MM.1S (cell line): ENCODE measurements at places on chromosomes 12 and 14.

DNA sequence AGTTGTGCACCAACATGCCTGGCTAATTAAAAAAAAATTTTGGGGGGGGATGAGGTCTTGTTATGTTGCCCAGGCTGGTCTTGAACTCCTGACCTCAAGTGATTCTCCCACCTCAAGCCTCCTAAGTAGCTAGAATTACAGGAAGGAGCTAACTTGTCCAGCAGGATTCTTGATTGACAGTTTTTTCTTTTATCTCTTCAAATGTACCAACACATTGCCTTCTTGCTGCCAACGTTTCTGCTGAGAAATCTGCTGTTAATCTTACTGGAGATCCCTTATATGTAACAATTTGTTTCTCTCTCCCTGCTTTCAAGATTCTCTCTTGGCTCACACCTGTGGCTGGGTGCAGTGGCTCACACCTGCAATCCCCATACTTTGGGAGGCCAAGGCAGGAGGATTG, 22.4 kb upstream of the MARK3 start:
- no peaks in the 10 kb centered on the region for H3K27me3 ChIP-seq
- DNase-seq, result no peak
- no peak overlapping the region for H3K27ac ChIP-seq
- no peaks in the 10 kb centered on the region for H3K36me3 ChIP-seq

DNA sequence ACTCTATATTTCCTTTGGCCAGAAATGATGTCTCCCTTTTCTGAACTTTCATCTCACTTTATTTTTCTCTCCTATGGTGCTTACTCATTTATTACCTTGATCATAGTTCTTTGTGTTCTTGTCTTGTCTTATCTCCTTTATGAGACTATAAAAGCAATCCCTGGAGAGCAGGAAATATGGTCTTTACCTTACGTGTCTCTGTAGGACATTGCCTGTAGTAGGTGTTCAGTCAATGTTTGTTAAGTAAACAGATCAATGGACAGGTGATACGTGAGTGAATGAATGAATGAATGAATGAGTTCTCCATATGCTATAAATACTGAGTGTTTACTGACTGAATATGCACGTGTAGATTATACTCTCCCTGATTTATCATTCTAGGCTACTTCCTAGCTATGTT, 193.7 kb upstream of the HMGA2 start:
- no peak overlapping the region for H3K4me3 ChIP-seq
- H3K27me3 ChIP-seq, result no peaks in the 10 kb centered on the region
- no peaks in the 10 kb centered on the region for H3K36me3 ChIP-seq
- no peak overlapping the region for H3K27ac ChIP-seq
- H3K4me1 ChIP-seq, result no peaks in the 10 kb centered on the region
- DNase-seq, result no peak

GRCh38 chr14:62428429-62429203, 616.6 kb downstream of the KCNH5 start:
- no peaks in the 10 kb centered on the region for H3K4me1 ChIP-seq
- no peak overlapping the region for H3K27ac ChIP-seq
- no peak for DNase-seq
- no peaks in the 10 kb centered on the region for H3K27me3 ChIP-seq

- no peak for DNase-seq
- no peaks in the 10 kb centered on the region for H3K27me3 ChIP-seq
- no peak overlapping the region for H3K27ac ChIP-seq
- H3K4me1 ChIP-seq, result no peaks in the 10 kb centered on the region
- H3K36me3 ChIP-seq, result no peaks in the 10 kb centered on the region
Observed at GRCh38 chr14:55059333-55059732, 7.9 kb downstream of the MAPK1IP1L start.

DNA sequence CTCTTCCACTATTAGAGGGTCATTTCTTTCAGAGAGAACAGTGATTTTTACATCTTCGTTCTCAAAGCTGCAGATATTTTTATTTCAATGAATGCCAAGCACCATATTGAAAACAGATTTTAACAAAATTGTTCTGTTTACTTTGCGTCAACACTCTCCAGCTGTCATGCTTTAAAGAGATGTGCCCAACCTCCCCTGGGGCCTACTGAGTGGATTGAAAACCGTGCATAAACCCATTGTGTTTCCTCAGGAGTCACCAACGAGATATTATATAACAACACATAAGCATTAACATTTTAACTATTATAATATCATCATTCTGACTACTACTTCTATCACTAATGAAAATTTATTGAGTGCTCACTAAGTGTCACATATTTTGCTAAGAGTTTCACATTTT, 81.6 kb downstream of the MYF5 start:
- no peak overlapping the region for H3K4me3 ChIP-seq
- no peak for DNase-seq
- peaks cover 10% of the 10 kb centered on the region for H3K4me1 ChIP-seq
- no peaks in the 10 kb centered on the region for H3K36me3 ChIP-seq
- no peak overlapping the region for H3K27ac ChIP-seq
- no peaks in the 10 kb centered on the region for H3K27me3 ChIP-seq

DNA sequence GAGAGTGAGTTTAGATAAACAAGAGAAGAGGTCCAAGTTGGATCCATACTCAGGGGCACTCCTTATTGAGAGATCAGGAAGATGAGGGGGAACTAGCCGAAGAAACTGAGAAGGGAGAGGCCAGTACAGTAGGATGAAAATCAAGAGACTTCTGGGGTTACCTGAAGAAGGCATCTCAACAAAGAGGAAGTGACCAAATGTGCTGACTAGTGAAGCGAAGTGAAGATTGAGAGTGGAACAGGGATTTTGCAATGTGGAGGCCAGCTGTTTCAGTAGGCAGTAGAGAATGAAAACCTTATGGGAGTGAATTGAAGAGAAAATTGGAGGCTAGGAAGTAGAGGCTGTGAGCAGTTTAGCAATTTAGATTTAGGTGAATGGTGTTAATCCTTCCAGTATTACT, 153.0 kb downstream of the SYNE2 start:
- no peak overlapping the region for H3K27ac ChIP-seq
- no peak overlapping the region for H3K4me3 ChIP-seq
- H3K4me1 ChIP-seq, result no peaks in the 10 kb centered on the region
- H3K36me3 ChIP-seq, result no peaks in the 10 kb centered on the region
- no peaks in the 10 kb centered on the region for H3K27me3 ChIP-seq

DNA sequence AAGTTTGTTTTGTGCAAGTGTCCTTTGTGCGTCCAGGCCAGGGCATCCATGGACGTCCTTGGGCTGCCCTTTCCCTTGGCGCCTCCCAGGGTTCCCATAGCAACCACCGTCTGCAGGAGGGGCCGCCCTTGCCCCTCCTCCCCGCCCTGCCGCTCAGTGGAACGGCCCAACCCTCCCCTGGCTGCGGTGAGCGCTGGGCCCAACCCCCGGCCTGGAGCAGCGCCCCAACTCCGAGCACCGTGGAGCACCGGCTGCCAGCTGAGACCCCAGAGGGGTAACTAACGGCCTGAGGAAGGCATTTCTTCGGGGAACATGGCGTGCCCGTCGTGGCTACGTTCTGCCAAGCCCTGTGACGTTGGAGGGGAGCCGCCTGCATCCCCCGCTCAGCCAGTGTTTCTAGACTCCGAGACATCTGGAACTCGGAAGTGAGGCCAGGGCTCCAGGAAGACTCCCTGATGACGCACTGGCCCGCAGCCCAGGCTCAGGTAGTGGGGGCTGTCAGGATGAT, 5.3 kb upstream of the ACACB start:
- H3K4me1 ChIP-seq, result peaks cover 41% of the 10 kb centered on the region
- peak overlapping the region; percentile 64 for H3K4me3 ChIP-seq

DNA sequence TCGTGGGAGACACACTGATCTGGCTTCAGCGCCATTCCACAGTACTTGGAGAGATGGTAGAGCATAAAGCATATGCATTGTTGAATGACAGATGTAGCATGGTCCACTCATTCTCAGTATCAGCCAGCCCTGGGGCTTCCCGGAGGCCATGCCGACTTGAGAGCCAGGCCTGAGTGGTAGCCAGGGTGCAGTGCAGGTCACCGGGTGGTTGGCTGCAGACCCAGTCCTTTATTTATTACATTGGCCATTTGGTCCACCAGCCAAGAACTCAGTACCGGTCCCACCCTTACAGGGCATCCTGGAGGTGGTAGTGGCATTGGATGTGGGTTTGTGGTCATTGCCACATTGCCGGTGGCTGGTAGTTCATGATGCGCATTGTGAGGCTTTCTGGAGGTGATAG, 121.6 kb upstream of the RTL1 start:
- H3K4me3 ChIP-seq, result no peak overlapping the region
- H3K27me3 ChIP-seq, result peaks cover 4% of the 10 kb centered on the region; the same call in 1 of the 2 replicates
- H3K4me1 ChIP-seq, result no peaks in the 10 kb centered on the region
- DNase-seq, result no peak

- no peak overlapping the region for H3K4me3 ChIP-seq
- H3K27ac ChIP-seq, result no peak overlapping the region
- no peak for DNase-seq
- no peaks in the 10 kb centered on the region for H3K4me1 ChIP-seq
- H3K36me3 ChIP-seq, result no peaks in the 10 kb centered on the region
- no peaks in the 10 kb centered on the region for H3K27me3 ChIP-seq
Observed at GRCh38 chr14:58104808-58105207, 47.2 kb downstream of the ARMH4 start.

GRCh38 chr12:83141460-83141994, 454.8 kb downstream of the TMTC2 start:
- no peaks in the 10 kb centered on the region for H3K4me1 ChIP-seq
- H3K27me3 ChIP-seq, result no peaks in the 10 kb centered on the region
- H3K36me3 ChIP-seq, result no peaks in the 10 kb centered on the region

DNA sequence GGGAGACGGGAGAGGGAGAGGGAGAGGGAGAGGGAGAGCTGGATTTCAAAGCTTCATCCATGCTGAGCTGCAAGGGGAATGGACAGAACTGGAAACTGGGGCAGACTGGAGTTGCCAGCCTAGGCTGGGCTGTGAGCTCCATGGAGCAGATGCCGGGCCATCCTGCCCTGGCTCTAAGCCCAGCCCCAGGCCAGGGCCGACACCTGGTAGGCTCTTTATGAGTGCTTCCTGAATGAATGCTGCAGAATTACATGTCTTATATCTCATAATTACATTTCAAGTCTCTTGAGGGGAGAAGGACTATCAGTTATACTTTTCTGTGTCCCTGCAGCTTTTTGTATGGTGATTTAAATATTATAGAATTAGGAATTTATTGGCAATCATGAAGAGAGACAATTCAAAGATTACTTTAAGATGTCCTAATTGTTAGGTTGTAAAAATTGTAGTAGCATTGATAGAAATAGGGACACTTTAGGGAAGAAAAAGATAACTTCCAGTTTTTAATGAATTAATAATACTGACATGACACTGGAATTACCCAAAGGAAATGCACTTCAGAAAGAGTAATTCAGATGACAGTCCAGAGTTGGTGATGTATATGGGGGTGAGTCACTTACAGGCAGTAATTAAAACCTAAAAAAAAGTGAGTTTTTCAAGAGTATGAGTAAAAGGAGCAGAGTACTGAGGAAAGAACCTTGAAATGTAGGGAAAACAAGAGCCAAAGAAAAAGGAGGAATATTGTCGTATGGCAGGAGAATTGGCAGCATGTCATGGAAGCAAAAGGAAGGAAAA, 29.0 kb downstream of the SCYL2 start:
- DNase-seq, result no peak
- H3K27ac ChIP-seq, result no peak overlapping the region

DNA sequence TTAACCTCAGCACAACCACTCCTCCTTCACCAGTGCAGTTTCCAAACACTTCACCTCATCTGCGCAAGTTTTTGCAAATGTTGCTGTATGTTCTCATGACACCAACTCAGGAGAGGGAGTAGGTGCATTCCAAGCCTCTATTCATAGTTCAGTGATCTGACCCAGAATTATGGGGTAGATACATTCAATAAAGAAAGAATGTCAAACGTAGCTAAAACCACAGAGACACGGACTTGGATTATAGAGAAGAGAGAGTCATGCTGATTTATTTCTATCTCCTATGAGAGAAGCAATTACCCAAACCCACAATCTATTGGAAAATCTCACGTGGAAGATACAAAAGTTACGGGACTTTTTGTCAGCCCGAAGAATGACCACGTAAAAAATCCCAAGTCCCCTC, 1006.0 kb upstream of the TMEM132C start:
- no peaks in the 10 kb centered on the region for H3K27me3 ChIP-seq
- H3K4me3 ChIP-seq, result no peak overlapping the region
- no peaks in the 10 kb centered on the region for H3K4me1 ChIP-seq
- no peak for DNase-seq

- H3K27ac ChIP-seq, result no peak overlapping the region
- peaks cover 18% of the 10 kb centered on the region for H3K27me3 ChIP-seq
- DNase-seq, result no peak
Observed at GRCh38 chr14:104219731-104220214, 81.4 kb downstream of the KIF26A start.

DNA sequence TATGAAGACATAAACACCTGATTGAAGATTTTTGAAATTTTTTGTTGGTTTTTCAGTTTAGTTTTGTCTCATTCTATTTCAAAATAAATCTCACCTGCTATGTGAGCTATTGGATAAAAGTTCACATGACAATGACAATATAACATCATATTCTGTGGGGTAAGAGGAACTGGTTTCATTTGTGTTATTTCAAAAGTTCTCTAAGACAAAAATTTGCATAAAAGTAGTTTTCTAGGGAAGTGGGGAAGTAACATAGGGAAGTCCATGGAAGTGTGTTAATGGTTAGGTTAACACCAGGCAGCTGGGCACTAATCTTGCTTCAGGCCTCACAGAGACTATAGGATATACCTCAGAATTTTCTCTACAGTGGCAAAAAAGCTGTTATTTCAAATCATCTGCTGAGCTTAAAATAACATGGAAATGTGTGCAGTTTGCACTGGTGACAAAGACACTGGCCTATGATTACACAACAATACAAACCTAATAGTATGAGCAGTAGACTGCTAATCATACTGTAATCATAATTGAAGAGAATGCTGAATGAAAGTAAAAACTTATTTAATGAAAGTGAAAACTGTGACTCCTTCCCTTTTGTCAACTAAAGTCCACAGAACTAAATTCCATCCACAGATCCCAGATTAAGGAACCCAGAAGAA, 710.6 kb upstream of the TMEM132C start:
- no peak for DNase-seq
- H3K27me3 ChIP-seq, result no peaks in the 10 kb centered on the region
- H3K36me3 ChIP-seq, result no peaks in the 10 kb centered on the region
- no peak overlapping the region for H3K4me3 ChIP-seq

DNA sequence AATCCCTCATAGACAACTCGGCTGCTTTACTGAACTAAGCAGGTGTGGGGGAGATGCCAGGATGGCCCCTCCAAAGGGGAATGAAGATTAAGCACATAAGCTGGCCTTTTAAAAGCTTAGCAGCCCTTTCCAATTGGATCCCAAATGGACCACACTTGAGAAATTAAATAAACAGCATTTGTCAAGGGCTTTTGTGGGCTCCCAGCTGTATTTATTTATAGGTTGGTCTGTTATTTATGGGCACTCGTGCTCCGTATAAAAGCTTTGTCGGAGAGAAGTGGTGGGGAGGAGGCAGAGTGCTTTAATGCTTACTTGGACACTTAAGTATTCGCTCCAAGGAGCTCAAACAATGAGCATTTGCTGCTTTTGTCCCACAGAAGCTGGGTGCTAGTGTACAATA, 580.2 kb downstream of the MED13L start:
- no peak overlapping the region for H3K27ac ChIP-seq
- no peak overlapping the region for H3K4me3 ChIP-seq
- no peaks in the 10 kb centered on the region for H3K36me3 ChIP-seq
- no peaks in the 10 kb centered on the region for H3K4me1 ChIP-seq

- H3K4me1 ChIP-seq, result no peaks in the 10 kb centered on the region
- no peak overlapping the region for H3K4me3 ChIP-seq
- no peaks in the 10 kb centered on the region for H3K36me3 ChIP-seq
- H3K27me3 ChIP-seq, result no peaks in the 10 kb centered on the region
- DNase-seq, result no peak
Observed at GRCh38 chr12:123489580-123489979, 31.6 kb downstream of the SNRNP35 start.

- H3K27ac ChIP-seq, result no peak overlapping the region
- H3K4me1 ChIP-seq, result no peaks in the 10 kb centered on the region
Observed at GRCh38 chr14:82657186-82657675, 1123.6 kb upstream of the SEL1L start.

GRCh38 chr14:41230683-41231082, 376.0 kb upstream of the LRFN5 start:
- H3K27ac ChIP-seq, result no peak overlapping the region
- no peak overlapping the region for H3K4me3 ChIP-seq
